CD4-positive, alpha-beta T cell treated with Interleukin-6 at 100 ng/mL for 8 hours (primary cell): ENCODE measurements at places on chromosomes 13 and 19.

GRCh38 chr13:49086722-49087121, 111.0 kb downstream of the FNDC3A start:
- no peak for DNase-seq

- DNase-seq = no peak
Measured at GRCh38 chr13:60869225-60869624, 472.2 kb downstream of the TDRD3 start.

GRCh38 chr19:16190736-16191135, 5.5 kb downstream of the FAM32A start:
- no peak for DNase-seq

DNA sequence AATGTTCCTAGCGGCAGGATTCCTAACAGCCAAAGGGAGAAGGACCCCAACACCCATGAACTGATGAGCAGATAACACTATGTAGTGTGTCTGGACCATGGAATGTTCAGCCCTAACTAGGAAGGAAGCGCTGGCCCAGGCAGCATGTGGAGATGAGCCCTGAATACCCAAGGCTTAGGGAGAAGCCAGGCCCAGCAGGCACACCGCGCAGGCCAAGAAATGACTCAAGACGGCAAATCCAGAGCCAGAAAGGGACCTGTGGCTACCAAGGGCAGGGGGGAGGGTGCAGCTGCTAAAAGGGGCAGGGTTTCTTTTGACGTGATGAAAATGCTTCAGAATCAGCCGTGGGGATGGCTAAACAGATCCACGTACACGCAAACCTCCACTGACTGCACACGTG, 20.7 kb upstream of the TINCR start:
- no peak for DNase-seq

DNA sequence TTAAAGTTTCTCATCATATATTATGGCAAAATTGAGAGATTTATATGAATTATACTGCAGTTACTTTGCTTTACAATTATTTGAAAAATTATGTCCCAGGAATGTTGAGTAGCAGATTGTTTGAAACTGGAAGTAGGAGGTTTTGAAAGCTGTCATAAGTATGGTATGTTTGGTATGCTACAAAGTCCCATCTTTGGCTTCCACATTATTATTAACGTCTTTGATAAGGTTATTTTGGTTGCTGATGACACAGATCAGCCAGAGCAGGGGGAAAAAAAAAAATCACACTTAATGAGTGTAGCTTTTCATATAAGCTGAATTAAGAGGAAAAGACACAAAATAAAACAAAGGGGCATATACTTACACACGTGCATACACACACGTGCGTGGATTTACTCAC, 130.1 kb downstream of the SLITRK1 start:
- DNase-seq = no peak

DNA sequence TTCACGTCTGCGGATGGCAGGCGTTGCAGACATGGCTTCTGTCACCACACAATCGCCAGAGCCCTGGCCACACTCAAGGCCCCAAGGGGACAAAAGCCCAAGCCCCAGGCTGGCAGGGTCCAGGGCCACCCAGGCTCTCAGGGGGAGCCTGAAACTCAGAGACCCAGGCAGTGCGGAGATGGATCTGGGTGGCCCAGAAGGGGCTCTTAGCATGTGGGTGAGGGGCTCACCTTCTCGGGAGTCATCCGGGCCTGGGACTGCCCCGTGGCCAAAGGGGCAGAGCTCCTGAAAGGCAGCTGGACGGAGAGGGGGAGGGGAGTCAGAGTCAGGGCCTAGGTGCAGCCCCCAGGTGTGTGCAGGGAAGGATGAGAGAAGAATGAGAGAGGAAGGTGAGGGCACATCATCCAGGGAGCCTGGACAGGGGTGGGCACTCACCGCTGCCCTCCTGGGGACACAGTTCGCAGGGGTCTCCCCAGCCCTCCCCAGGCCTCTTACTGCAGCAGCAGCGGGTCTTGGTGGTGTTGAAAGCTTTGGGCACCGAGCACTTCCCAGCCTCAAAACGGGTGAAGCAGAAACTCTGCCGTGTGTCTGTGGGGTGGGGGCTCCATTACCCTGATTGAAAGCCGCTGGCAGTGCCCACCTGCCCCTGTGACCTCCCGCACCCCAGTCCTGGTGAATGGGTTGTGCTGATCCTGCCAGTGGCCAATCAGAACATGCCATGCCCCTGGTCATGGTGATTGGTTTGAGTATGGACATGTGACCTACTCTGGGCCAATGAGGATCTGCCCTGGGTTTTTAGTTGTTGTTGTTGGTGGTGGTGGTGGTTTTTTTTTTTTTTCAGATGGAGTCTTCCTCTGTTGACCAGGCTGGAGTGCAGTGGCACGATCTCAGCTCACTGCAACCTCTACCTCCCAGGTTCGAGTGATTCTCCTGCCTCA, 37.4 kb downstream of the CCL25 start:
- DNase-seq = no peak

- DNase-seq = no peak
Measured at GRCh38 chr13:44302940-44303575, 70.6 kb upstream of the SERP2 start.
